ENCODE measurements at places on chromosomes 2 and 18.

DNA sequence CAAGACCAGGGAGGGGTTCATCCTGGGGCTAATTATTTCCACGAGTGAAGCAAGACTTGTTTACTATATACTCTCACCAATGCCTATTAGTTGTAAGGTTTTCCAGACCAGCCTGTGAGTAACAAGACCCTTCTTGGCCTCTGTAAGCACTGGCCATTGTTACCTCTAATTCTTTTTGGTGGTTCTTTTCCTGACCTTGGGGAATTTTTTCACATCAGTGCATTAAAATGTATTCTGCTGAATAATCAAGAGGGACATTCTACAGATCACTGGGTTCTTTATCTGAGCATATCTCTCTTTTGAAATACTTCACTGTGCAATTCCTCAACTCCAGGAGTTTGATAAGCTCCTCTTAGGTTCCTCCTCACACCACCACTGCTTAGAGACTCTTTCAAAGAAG, 909.9 kb upstream of the ACVR2A start:
- no peak overlapping the region for H3K27ac ChIP-seq
- no peak for DNase-seq
- no peaks in the 10 kb centered on the region for H3K27me3 ChIP-seq
- H3K4me1 ChIP-seq = peaks cover 2% of the 10 kb centered on the region
- peaks cover 25% of the 10 kb centered on the region for H3K36me3 ChIP-seq

GRCh38 chr18:77234504-77235365, 14.9 kb upstream of the GALR1 start:
- H3K4me3 ChIP-seq = no peak overlapping the region
- no peak overlapping the region for H3K27ac ChIP-seq
- no peak for DNase-seq
- no peaks in the 10 kb centered on the region for H3K27me3 ChIP-seq

DNA sequence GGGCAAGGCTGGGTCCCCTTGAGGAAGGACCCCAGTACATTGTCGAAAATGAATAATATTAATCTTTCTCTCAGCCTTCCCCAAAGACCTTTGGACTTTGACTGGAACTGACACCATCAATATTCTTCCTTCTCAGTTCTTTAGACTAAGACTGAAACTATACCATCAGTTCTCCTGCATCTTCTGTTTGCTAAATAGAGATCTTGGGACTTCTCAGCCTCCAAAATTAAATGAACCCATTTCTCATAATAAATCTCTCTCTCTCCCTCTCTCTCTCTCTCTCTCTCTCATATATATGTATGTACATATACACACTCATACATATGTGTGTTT, 39.7 kb upstream of the VRK2 start:
- H3K36me3 ChIP-seq = no peaks in the 10 kb centered on the region
- H3K4me3 ChIP-seq = no peak overlapping the region
- DNase-seq = no peak
- no peaks in the 10 kb centered on the region for H3K4me1 ChIP-seq
- H3K27me3 ChIP-seq = no peaks in the 10 kb centered on the region

DNA sequence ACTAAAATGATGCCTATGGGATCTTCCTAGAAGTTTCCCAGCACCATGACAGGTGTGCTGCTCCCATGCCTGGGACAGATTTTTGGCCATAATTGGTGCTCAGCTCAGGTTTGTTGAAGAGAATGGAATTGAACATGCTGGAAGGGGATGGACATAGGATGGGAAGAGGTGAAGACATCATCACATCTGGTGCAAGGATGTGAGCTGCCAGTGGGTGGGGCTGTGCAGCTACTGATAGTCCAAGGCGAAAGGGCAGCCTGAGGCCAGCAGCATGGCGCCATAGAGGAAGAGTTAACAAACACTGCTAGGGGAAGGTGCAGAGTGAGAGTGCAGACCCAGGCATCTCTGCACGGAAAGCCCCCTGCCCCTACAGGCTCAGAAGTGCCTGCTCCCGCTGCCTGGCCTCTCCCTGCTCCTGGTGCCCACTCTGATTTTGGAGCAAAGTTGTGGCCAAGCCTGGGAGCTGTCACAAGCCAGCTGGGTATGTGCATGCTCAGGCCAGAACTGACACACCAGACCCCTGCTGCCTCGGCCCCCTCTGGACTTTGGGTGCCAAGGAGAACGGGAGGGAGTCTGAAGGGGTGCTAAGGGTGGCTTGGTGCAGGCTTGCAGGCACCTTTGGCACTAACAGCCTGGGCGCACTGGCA, 178.6 kb downstream of the ZBTB7C start:
- no peak overlapping the region for H3K4me3 ChIP-seq
- H3K4me1 ChIP-seq = peaks cover 23% of the 10 kb centered on the region
- peaks cover 7% of the 10 kb centered on the region for H3K36me3 ChIP-seq
- DNase-seq = peak; percentile 86
- peaks cover 5% of the 10 kb centered on the region for H3K27me3 ChIP-seq

- H3K27ac ChIP-seq = no peak overlapping the region
- H3K4me3 ChIP-seq = no peak overlapping the region
- DNase-seq = no peak
- H3K27me3 ChIP-seq = no peaks in the 10 kb centered on the region
- no peaks in the 10 kb centered on the region for H3K36me3 ChIP-seq
Measured at GRCh38 chr2:8002765-8003393, 679.0 kb upstream of the ID2 start.

GRCh38 chr2:98355881-98356280, 9.6 kb downstream of the CNGA3 start:
- no peak for DNase-seq
- peaks cover 1% of the 10 kb centered on the region for H3K27me3 ChIP-seq
- peaks cover 7% of the 10 kb centered on the region for H3K36me3 ChIP-seq
- H3K27ac ChIP-seq = no peak overlapping the region
- H3K4me3 ChIP-seq = no peak overlapping the region

DNA sequence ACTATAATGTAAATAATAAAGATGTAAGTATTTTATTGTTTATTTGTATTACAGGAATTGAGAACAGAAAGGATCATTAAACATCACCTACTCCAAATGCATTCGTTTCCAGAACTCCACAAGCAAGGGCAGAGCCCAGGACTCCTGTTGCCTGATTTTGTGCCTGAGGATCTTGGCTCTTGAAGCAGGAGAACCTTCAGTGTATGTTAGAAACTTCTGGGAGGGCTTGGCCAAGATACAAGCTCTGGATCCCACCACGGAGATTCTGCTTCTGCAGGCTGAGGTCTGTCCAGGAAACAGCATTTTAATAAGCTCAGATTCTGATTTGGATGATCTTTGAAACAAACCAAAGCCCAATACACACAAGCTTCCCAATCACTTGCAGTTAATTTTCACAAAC, 142.4 kb upstream of the SOX11 start:
- H3K4me1 ChIP-seq = peaks cover 4% of the 10 kb centered on the region
- no peak overlapping the region for H3K4me3 ChIP-seq
- no peak for DNase-seq
- H3K36me3 ChIP-seq = peaks cover 20% of the 10 kb centered on the region

GRCh38 chr2:41972819-41973218, 75.0 kb upstream of the PKDCC start:
- no peak for DNase-seq
- peaks cover 2% of the 10 kb centered on the region for H3K36me3 ChIP-seq
- H3K27me3 ChIP-seq = no peaks in the 10 kb centered on the region
- no peak overlapping the region for H3K4me3 ChIP-seq
- H3K27ac ChIP-seq = no peak overlapping the region
- H3K4me1 ChIP-seq = peaks cover 5% of the 10 kb centered on the region

GRCh38 chr2:65159906-65160305, 30.0 kb upstream of the RAB1A start:
- no peak overlapping the region for H3K4me3 ChIP-seq
- no peaks in the 10 kb centered on the region for H3K27me3 ChIP-seq
- H3K27ac ChIP-seq = no peak overlapping the region
- no peaks in the 10 kb centered on the region for H3K4me1 ChIP-seq
- no peaks in the 10 kb centered on the region for H3K36me3 ChIP-seq
- DNase-seq = no peak

- no peak overlapping the region for H3K4me3 ChIP-seq
- no peak for DNase-seq
- H3K27me3 ChIP-seq = no peaks in the 10 kb centered on the region
Measured at GRCh38 chr2:52961403-52961802, 806.2 kb upstream of the CHAC2 start.

- H3K4me3 ChIP-seq = no peak overlapping the region
- peak; percentile 78 for DNase-seq
- no peak overlapping the region for H3K27ac ChIP-seq
- H3K27me3 ChIP-seq = peaks cover 4% of the 10 kb centered on the region
- H3K4me1 ChIP-seq = peaks cover 5% of the 10 kb centered on the region
Measured at GRCh38 chr18:3062798-3063680, 50.1 kb upstream of the LPIN2 start.

DNA sequence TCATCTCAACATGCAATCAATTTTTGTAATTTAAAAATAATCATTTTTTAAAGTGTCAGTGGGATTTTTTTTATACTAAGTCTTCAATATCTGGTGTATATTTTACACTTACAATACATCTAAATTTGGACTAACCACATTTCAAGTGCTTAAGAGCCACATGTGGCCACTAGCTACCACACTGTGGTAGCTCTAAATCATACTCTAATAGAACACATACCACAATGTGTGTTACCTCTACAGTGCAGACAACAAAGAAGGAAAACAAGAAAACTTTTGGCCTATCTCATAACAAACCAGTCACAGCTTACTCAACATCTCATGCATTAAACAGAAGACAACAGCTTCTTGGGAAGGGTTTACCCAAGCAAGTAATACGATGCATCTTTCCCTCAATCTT, 24.5 kb downstream of the PIAS2 start:
- H3K4me1 ChIP-seq = no peaks in the 10 kb centered on the region
- DNase-seq = no peak
- no peak overlapping the region for H3K27ac ChIP-seq
- no peak overlapping the region for H3K4me3 ChIP-seq
- no peaks in the 10 kb centered on the region for H3K27me3 ChIP-seq

GRCh38 chr2:172009823-172010222, 10.1 kb downstream of the METAP1D start:
- H3K27me3 ChIP-seq = no peaks in the 10 kb centered on the region
- no peak overlapping the region for H3K4me3 ChIP-seq
- DNase-seq = no peak
- peaks cover 15% of the 10 kb centered on the region for H3K4me1 ChIP-seq

GRCh38 chr2:59961746-59962145, 591.7 kb downstream of the BCL11A start:
- H3K36me3 ChIP-seq = no peaks in the 10 kb centered on the region
- H3K4me1 ChIP-seq = no peaks in the 10 kb centered on the region
- no peaks in the 10 kb centered on the region for H3K27me3 ChIP-seq
- no peak overlapping the region for H3K27ac ChIP-seq

DNA sequence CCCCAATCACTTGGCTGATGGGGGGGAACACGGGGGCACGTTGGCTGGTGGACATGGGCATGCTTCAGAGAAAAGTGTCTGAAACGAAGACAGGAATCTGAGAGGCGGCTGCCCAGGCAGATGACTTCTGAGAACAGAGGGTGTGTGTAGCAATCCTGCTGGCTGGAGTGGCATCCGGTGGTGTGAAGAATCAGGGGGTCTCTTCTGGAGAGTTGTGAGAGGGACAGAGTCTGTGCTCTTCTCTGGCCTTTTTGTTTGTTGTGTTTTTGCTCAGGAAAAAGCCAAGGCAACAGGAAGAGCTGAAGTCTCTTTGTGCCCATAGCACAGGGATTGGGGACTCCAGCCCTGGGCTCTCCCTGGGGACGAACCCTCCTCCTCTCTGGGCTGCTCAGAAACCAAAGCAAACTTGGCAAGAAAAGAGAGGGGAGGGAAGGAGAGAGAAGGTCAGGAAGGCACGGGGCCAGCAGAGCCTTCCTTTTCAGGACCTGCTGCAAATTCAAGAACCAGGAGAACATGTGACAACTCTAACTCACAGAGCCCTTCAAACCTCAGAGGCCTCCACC, 97.0 kb upstream of the SMAD2 start:
- no peak for DNase-seq
- H3K27ac ChIP-seq = no peak overlapping the region
- peaks cover 22% of the 10 kb centered on the region for H3K4me1 ChIP-seq
- H3K4me3 ChIP-seq = no peak overlapping the region
- no peaks in the 10 kb centered on the region for H3K36me3 ChIP-seq

DNA sequence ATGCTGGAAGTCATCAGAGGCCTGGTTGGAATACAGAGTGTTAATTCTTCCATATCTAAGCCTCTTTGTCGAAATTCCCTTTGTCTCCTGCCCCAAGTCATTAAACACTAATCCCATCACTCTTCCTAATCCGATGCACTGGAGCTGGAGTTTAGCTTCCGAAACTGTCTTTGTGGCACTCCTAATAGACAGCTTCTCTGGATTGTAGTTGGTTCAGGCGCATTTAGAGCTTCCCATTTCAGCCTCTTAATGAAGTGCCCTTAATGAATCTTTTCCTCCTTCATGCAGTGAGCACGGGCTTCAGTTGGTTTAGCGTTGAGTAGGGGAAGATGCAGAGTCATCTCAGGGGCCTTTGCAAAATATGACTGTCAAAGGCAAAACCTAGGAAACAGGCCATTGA, 72.2 kb upstream of the MEIS1 start:
- H3K4me3 ChIP-seq = no peak overlapping the region
- peaks cover 4% of the 10 kb centered on the region for H3K4me1 ChIP-seq
- no peak overlapping the region for H3K27ac ChIP-seq
- H3K27me3 ChIP-seq = no peaks in the 10 kb centered on the region

DNA sequence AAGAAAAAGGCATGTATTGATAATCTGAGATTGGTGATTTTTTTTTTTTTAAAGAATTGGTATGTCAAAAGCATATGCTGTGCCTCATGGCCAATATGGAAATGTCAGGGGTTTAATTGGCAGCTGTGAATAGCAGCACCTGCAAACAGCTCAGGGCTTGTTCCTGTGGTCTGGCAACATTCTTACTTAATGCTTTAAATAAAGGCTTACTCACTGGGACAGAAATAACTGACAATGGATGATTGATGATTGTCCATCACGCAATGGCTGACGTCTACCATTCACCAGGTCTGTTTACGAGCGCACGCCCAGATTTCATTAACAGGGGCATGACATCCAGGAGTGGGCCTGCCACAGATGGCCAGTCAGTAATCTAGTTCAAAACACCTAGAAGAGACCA, 66.7 kb downstream of the ETAA1 start:
- no peak for DNase-seq
- no peaks in the 10 kb centered on the region for H3K36me3 ChIP-seq
- peaks cover 2% of the 10 kb centered on the region for H3K27me3 ChIP-seq
- H3K4me1 ChIP-seq = peaks cover 11% of the 10 kb centered on the region
- H3K27ac ChIP-seq = no peak overlapping the region
- no peak overlapping the region for H3K4me3 ChIP-seq

- no peaks in the 10 kb centered on the region for H3K27me3 ChIP-seq
- DNase-seq = no peak
- H3K4me1 ChIP-seq = no peaks in the 10 kb centered on the region
- H3K27ac ChIP-seq = no peak overlapping the region
- no peak overlapping the region for H3K4me3 ChIP-seq
Measured at GRCh38 chr2:212873256-212873655, 278.2 kb downstream of the IKZF2 start.
